ENCODE measurements at places on chromosomes 2 and 18.
A peak's percentile ranks its signal among the peaks of the same experiment; 100 is the strongest.

GRCh38 chr18:11871501-11871900 lies 20.3 kb downstream of the CHMP1B start:
- no peak for DNase-seq

- DNase-seq = peak; percentile 49
These were observed 120.4 kb downstream of the DCDC2C start for GRCh38 chr2:3823748-3824147.

GRCh38 chr2:21676676-21677075 lies 552.9 kb downstream of the TDRD15 start:
- peak; percentile 16 for DNase-seq

DNA sequence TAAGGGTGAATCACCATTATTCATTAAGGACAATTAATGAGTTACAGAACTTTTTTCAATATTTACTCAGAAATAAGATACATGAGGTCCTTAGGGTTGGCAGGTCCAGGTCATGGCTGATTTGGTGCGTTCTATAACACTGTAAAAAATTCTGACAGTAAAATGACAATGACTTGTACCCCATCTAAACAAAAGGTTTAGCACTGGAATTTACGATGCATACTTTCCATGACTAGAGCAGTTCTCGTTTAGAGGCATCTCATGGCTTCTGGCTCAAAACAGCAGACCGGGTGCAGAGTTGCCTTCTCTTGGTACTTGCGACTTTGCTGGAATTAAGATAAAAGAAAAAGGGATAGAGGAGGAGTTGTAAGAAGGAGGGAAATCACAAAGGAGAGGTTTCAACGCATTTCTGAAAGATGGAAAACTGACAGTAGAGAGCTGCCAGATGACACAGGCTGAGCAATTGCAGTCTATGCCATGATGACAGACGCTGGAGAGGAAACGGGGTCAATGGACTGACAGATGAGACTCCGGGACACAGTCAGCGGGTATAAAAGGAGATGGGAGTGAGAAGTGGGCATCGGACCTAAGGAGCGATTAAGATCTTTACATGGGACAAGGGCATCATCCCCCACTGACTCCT lies 4.1 kb upstream of the CYS1 start:
- no peak for DNase-seq

- no peak for DNase-seq
These were observed 327.9 kb downstream of the LPIN1 start for GRCh38 chr2:12074126-12074844.

GRCh38 chr18:50850307-50851065 lies 28.4 kb upstream of the ME2 start:
- DNase-seq = no peak

- no peak for DNase-seq
These were observed 27.9 kb downstream of the DPYSL5 start for GRCh38 chr2:26875808-26876207.

GRCh38 chr18:23231340-23232021 lies 96.2 kb downstream of the CABLES1 start:
- DNase-seq = peak; percentile 99

DNA sequence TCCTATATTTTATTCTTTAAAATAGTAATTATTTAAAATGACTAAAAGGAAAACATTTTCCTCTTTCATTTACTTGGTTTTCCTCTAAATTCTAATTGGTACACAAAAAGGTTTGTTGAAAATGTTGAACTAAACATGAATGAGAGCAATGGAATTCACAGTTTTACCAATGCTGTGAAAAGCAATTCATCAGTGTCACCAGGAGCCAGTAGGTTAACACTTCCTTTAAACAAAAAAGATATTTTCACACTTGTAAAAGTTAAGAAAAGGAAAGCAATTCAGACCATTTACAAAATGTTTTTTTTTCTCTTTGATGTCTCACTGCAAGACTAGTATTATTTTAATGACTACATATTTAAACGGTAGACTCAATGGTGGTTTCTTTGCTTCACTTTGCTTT lies 341.6 kb downstream of the RIT2 start:
- DNase-seq = no peak

DNA sequence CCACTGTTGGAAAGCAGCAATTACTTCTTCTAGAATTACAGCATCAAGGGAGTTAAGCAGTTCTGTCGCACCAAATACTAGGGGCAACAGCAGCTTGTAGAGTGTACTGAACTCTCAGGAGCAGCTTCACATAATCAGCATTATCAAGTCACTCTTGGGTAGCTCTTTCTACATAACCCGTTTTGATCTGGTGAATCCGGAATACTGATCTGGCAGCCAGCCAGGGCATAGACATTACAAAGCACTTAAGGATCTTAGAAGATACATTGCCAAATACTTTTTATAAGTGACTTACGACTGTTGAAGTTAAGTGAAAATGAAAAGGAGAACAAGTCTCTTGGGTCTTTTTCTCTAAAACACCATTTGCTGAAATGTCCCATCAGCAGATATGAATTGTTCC lies 73.2 kb upstream of the NETO1 start:
- peak; percentile 1 for DNase-seq
